ENCODE measurements at places on chromosomes 5 and 9.
A peak's percentile ranks its signal among the peaks of the same experiment; 100 is the strongest.

GRCh38 chr5:142215915-142216681, 107.5 kb downstream of the NDFIP1 start:
- DNase-seq: no peak

GRCh38 chr5:76615759-76616158, 7.4 kb downstream of the F2RL2 start:
- DNase-seq: no peak

DNA sequence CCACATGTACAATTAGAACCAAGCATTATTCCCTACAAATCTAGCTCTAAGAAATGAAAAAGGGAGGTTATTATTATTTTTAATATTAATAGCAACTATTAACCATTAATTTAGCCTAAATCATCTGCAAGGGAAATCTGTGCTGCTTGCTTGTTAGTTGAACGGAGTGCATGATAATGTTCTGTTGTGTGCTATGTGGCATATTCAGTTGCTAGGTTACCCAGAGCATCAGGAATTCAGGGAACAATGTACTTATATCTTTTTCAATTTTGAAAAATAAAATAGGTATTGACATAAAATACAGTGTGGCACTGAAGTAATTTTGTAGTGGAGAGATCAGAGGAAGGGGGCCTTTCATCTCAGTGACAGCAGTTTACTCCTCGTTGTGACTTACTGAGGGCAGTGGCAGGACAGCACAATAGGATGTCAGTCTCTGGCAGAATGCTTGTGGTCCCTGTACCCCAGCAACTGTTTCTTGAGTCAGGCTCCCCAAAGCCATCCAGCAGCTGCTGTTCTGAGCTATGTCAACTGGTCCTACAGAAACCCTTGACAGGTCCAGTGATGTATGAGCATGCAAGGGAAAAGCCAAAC, 173.6 kb downstream of the TMEM161B start:
- DNase-seq: no peak

DNA sequence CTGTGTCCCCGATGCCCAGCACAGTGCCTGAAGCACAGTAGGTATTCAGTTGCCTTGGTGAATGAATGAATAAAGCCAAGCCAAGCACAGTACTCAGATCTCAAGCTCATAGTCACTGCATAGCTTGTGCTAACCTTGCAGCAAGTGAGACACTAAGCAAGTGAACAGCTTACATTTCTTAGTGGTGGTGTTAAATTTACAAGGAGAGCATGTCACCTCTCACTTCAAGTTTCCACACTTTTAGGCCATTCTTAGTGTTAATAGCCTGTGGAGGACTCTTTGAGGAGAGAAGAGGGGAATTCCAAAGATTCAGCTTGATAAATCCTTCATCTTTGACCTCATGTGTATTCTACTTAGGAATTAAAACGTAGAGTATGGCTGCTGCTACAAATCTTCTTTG, 104.7 kb downstream of the C9orf152 start:
- DNase-seq: no peak

DNA sequence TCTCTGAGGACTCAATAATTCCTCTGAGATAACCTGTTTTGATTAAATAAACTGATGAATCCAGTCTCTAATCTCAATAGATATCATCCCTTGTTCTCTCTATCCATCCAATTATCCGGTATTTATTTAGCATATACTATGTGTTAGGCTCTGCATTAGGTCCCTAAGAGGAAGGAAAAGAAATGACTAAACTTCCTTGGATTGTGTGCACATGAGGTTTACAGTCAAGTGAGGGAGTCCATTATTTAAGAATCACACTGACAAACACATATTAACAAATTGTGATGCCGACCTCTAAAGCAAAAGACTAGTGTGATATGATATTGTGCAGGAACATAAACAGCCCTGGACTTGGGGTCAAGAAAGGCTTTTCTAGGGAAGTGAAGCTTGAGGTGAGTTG, 140.8 kb downstream of the HMHB1 start:
- DNase-seq: no peak

DNA sequence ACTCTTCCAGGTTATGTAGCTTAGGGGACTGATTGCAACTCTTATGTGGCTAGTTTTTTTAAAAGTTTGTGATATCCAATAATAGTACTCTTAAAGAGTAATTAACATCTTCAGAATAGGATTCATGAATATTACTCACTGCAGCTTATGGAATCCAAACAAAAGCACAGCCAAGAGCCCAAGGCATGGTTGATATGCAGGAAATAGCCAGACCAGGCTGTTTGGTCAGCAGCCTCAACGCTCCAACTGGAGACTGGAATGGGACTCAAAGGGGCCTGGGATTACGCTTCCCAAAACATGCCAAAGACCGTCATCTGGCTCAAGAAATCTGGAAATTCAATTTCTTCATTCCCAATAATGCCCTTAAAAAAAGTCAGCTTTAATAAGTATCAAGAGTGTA, 268.6 kb downstream of the SEC61B start:
- no peak for DNase-seq

DNA sequence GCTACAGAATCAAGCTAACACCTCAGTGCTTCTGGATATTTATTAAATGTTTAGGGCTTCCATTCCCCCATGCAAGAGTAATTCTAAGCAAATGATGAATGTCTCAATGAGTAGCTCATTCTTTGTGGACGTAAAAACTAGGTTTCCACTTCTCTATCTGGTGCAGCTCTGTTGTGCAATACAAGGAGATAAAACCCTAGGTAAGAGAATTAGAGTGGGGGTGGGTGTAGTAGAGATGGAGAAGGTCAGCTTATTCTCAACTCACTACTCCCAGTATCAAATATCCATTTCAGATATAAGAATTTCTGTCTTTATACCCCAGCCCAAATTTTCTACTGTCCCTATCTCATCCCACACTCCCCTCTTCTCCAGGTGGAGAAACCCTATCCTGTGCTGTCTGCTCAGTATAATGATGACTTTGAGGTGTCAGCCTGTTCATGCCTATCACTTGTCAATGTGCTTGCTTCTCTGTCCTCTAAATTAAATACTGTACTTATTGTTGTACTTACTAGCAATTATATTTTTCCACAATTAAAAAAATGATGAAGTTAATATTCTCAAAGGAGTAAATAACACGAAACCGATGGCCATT, 4.3 kb upstream of the FYB1 start:
- no peak for DNase-seq

- peak; percentile 36 for DNase-seq
Observed at GRCh38 chr5:159773062-159773924, 143.0 kb upstream of the ADRA1B start.

DNA sequence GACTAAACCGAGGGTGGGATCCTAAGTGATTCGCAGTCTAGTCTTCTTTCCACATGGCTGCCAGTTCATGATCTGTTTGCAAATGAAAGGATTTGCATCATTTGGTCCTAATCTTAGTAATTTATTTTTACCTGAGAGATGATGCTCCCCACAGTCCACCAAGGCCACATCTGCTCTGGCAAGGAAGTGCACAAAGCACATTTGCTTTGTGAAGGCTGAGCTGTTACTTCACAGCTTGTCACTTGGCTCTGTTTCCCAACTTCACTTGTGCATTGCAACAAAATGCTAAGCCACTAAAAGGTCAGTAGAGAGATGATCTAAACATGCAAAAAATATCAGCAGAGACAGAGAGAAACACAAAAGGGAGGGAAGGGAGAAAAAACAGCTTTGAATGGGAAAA, 128.5 kb upstream of the VLDLR start:
- no peak for DNase-seq

DNA sequence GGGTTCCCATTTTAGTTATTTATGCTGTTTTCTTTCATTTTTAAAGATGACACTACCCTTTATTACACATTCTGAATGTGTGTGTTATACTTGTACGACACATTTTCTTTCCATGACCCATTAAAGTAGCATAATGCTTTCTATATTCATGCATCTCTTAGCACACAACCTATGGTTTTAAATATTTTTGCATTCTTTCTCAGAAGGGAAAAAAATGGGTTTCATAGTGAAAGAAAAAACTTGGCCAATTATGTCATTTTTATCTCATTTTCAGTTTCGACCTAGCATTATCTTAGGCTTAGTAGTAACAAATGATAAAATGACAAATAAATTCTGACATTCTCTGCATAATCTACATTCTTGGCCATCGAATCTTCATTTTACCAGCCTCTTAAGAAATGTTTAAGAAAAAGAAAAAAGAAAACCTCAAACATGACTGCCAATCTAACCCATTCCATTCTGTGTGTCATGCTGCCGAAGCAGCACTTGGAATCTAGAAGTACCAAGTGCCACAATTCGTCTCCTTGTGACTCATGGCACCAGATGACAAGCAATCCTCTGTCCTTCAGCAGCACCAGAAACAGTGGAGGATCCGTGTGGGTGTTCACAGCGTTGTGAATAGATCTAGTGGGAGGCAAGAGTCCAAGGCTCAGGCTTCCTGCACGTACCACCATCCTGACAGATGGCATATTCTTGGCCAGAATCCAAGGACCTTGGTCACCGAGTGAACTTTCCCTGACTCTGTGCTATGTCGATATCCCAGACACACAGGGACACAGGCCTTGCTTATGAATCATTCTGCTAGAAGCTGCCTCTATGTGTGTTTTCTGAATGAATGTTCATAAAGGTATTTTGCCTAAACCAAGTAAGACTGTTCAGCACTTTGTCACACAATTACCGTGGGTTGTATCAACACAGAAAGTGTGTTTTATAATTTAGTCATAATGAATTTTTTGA, 502.7 kb downstream of the NR2F1-AS1 start:
- DNase-seq: peak; percentile 54

DNA sequence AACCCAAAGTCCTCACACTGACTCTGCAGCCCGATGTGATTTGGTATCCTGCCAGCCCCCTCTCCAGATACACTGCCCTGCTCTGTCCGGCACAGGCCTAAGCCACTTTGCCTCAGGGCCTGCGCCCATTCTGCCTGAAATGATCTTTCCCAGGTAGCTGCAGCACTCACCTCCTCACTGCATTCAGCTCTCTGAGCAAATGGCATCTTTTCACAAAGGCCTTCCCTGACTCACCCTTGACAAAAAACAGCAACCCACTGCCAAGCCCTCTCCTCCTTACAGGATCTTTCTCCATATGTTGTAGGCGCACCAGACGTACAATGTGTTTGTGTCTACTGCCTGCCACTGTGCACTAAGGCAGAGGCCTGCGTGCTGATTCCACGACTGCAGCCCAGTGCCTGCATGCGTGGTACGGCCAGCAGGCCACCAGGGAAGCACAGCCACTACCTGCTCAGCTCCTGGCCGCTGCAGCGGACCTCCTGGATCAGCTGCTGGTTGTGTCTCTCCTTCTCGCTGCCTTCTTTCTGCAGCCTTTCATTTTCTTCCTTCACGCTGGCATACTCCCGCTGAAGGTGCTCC, 171.2 kb downstream of the CDK5RAP2 start:
- no peak for DNase-seq

DNA sequence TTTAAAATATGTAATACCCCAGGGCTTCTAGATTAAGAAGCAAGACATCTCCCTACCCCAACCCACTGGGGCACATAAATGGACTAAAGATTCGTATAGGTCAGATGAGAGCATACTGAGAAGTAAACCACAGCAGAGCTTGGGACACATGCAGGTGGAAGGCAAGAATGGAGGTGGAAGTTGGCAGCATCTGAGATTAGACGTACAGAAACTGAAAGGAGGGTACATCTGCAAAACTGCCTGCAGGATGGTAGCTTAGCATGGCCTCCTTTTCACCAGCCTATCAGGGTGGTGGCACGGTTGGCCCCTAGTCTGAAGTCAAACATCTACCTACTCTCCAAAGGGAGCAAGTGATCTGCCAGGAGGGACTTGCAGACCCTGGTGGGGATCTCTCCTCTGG, 181.8 kb downstream of the TSSK1B start:
- no peak for DNase-seq

GRCh38 chr5:95909738-95910137, 51.9 kb downstream of the ELL2 start:
- DNase-seq: no peak

GRCh38 chr9:109101810-109102209, 17.9 kb downstream of the TMEM245 start:
- DNase-seq: no peak

DNA sequence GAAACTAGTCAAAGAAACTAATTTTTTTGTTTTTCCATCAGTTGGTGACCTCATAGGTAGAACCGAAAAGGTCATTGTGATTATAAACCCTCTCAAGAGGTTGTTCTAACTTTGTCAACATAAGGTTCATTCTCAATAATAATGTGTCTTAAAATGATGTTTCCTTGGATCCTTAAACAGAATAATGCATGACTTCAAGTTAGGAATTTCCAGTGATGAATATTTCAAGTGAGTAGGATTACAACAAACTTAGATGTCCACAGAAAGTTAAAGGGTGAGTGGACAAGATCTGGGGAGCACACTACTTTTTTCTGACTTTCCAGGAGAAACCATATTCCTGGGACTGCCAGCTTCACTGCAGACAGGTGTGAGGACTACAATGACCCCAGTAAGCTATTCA, 239.0 kb upstream of the PTGER4 start:
- DNase-seq: no peak

DNA sequence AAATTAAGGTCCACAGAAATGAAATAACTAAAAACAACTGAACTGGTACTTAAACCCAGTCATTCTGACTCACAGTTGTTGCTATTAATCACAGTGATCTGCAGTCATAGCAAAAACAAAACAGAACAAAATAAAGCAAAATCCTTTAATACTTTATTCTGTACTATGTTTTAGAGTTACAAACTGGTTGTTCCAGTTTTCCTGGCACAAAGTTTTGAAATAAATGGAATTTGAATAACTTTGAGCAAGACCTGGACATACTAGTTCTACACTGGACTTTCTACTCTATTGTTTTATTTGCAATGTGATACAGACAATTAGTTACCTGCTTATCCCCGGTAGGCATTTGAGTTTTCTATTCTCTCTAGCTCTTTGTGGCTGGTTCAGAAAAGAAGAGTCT, 147.9 kb downstream of the DMRT2 start:
- DNase-seq: no peak

GRCh38 chr5:17832949-17833745, 198.9 kb downstream of the TAF11L14 start:
- DNase-seq: no peak

DNA sequence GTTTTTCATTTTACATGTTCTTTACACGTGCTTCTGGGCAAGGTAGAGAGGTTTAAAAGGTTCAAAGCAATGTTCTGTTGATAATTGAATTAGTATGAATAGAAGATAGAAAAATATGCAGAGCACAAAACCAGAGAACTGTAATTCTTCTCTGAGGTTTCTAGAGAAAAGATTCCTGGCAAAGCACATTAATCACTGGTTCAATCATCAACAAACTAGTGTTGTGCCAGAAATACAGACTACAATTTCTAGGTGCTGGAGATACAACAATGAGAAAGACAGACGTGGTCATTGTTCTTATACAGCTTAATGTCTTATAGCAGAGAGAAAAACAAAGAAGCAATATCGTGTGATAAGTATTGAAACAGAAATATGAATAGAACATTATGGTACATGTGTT, 25.5 kb downstream of the MEGF9 start:
- DNase-seq: no peak

- no peak for DNase-seq
Observed at GRCh38 chr5:122864400-122864799, 19.0 kb downstream of the SNX24 start.

Measured in mesothelial cell of epicardium (in vitro differentiated cells).